ENCODE measurements at places on chromosomes 4 and X.

- no peak for DNase-seq
Observed at GRCh38 chr4:55251342-55251741, 94.7 kb upstream of the SRD5A3 start.

GRCh38 chrX:49310371-49310770 lies 6.9 kb downstream of the GAGE10 start:
- DNase-seq = no peak

DNA sequence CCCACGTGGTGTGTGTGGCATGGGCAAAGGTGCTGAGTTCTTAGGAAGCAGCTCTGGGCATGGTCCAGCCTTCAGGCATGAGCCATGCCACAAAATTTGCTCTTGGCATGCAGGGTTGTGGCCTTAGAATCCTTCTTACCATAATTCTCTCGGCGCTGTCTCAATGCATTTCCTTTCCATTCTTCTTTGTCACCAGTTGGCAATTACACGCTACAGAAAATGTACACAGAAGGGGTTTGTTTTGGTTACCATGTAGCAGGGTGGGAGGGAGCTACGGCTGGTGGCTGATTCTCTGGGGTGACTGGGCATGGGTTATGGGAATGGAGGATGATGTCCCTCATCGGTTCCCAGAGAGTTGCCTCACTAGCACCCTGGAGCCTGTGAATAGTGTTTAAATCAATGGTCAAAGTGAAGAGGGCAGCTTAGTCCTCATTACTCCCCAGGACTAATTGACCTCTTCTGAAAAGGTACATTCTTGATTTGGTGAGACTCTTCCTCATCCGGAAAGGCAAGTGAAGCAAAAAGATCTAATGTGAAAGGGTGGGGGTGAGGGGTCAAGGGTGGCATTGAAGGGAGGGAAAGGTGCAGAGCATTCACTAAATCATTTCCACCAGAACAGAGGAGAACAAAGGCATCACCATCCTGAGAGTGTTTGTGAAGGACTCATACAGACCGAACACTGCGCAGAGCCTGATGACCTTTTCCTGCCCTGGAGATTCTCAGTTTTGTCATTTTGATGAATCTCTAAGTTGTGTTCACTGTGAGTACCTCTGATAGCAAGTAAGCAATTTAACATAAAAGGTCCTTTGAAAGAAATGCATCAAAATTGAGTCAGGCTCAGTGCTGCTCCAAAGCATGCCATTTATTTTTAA lies 199.8 kb upstream of the SFRP2 start:
- DNase-seq = no peak

GRCh38 chrX:22365460-22365859 lies 92.7 kb downstream of the CBLL2 start:
- no peak for DNase-seq

- DNase-seq = no peak
Observed at GRCh38 chr4:56209767-56210166, 177.5 kb downstream of the AASDH start.

DNA sequence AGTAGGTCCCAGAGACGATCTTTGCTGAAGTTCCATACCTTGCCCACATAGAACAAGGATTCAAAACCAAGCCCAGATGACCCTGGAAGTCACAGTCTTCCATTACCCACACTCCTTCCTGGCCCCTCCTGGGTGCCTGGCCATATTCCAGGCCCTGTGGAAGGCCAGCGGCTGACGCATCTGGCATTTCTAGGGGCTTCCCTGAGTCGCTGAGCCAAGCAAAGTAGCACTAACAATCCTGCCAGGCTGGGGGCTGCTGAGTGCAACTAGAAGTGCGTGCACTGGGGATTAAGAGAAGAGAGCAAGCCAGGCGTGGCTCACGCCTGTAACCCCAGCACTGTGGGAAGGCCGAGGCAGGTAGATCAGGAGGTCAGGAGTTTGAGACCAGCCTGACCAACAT lies 175.2 kb upstream of the CPEB2 start:
- no peak for DNase-seq

DNA sequence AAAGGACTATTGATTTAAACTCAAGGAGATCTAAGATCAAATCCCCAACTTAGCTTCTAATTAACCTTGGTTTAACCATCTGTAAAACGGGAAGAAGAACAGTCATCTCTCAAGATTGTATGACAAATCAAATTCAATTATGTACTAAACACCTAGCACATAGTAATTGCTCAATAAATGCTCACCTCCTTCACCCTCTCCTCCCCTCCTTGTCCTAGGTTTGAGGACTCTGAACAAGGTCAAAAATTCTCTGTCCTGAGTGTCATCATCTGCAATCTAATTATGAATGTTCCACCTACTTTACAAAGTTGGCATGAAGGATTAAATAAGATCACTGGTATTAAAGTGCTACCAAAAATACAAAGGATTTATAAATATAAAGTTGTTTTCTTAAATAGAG lies 320.1 kb upstream of the PPARGC1A start:
- no peak for DNase-seq

DNA sequence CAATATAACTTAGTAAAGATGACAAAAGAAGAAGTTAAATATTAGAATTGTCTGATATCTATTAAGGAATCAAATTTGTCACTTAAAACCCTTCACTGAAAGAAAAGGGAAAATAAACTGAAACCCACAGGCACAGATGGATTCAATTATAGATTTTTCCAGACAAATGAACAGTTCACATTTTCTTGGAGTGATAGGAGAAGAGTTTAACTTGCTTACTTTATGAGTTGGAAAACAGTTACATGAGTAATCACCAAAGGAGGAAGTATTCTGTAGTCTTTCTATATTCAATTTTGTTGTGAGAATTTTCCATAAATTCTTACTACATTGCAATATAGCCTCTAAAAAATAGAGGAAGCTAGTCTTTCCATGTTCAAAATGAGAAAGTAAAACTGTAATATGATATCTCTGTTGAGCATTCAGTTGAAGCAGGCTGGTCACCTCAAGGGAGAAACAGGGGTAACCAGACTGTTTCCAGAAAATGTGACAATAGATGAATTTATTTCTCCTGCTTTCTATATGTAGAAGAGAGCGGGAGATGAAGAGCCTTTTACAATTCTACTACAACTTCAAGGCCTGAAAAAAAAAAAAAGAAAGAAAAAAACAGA lies 330.3 kb upstream of the EPHA5 start:
- DNase-seq = no peak

DNA sequence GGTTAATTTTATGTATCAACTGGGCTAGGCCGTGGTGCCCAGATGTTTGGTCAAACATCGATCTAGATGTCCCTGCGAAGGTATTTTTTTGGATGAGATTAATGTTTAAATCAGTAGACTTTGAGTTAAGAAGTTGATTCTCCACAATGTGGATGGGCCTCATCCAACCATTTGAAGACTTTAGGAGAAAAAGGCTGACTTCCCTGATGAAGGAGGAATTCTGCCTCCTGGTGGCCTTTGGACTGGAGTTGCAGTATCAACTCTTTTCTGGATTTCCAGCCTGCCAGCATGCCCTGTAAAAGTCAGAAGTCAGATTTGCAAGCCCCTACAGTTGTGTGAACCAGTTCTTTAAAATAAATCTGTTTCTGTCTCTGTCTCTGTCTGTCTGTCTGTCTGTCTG lies 91.4 kb downstream of the STK32B start:
- no peak for DNase-seq

DNA sequence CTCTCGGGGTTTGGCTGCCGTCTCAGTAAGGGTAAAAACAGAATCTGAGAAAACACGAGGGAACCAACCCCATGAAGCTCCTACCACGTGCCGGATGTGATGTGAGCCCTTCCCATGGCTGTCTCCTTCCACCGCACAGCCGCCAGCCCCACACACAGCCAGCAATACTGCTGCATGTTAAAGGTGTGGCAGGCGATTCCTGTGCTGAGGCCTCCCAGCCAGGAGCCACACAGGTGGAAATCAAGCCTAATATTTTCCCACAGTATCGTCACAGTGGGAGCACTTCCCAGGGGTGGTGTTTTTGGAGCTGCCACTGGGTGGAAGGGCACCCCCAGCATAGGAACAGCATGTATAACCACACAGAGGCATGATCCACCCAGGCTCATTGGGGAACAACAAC lies 77.5 kb downstream of the SLC2A9 start:
- no peak for DNase-seq

- DNase-seq = no peak
Observed at GRCh38 chrX:75067931-75068330, 88.2 kb downstream of the ABCB7 start.

DNA sequence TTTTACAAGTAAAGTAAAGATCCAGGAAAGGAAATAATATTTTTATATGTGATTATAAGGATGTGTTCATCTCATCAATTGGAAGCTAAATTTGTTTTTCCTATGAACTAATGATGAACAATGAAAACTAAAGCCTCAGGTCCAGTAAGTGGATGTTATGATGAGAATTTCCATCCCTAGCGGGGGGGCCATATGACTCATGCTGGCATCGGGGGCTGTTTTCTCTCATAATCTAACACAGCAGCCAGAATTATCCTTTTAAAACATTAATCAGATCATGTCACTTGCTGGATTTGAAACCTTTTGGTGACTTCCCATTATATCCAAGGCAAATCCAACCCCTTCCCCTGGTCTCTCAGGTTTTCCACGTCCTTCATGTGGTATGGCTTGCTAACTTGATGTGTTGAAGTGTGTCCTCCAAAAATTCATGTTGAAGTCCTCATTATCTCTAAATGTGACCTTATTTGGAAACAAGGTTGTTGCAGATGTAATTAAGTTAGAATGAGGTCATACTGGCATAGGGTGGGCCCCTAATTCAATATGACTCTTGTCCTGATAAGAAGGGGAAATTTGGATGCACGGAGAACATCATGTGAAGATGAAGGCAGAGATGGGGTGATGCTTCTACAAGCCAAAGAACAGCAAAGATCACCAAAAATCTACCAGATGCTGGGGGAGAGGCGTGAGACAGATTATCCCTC lies 96.8 kb downstream of the AKAP4 start:
- DNase-seq = no peak
